ENCODE measurements at places on chromosomes 1 and 21.

DNA sequence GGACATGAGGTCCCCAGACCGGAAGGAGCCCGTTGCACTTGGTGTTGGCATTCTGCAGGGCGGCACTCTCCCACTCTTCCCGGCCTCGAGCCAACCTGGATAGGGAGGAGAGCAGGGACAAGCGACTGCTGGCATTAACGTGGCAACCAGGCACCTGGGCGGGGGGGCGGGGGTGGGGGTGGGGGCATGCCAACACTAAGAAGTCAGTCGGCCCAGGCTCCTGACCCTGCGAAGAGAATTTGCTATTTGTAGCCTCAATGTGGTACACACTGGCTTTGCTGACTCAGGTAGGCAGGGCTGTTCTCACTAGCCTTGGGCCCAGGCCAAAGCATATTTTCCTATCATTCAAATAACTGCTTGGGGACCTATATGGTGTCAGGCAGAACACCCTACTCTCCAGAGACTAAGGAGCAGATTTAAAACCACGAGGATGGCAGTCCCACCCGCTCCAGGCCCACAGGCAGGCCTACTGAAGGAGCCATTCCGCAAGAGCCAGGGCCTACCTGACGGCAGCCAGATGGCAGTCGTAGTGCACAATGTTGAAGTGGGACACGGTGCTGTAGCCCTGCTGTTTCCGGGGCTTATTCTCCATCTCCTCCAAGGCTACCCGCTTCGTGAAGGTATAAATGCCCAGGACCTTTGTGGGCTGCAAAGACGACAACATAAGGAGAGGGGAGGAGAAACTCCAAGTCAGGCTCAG lies 123.7 kb downstream of the UBR4 start:
- no peak for DNase-seq

- DNase-seq, result peak; percentile 22
Observed at GRCh38 chr1:228085287-228085951, 2.9 kb downstream of the ARF1 start.

GRCh38 chr1:38044221-38045215 lies 2.1 kb downstream of the POU3F1 start:
- DNase-seq, result no peak

GRCh38 chr1:106831511-106831910 lies 225.0 kb upstream of the PRMT6 start:
- DNase-seq, result no peak

GRCh38 chr21:27771938-27772483 lies 805.1 kb upstream of the ADAMTS5 start:
- DNase-seq, result no peak

- DNase-seq, result no peak
Observed at GRCh38 chr1:229109320-229109761, 161.6 kb upstream of the RAB4A start.

GRCh38 chr1:118104951-118105350 lies 80.1 kb downstream of the SPAG17 start:
- no peak for DNase-seq

DNA sequence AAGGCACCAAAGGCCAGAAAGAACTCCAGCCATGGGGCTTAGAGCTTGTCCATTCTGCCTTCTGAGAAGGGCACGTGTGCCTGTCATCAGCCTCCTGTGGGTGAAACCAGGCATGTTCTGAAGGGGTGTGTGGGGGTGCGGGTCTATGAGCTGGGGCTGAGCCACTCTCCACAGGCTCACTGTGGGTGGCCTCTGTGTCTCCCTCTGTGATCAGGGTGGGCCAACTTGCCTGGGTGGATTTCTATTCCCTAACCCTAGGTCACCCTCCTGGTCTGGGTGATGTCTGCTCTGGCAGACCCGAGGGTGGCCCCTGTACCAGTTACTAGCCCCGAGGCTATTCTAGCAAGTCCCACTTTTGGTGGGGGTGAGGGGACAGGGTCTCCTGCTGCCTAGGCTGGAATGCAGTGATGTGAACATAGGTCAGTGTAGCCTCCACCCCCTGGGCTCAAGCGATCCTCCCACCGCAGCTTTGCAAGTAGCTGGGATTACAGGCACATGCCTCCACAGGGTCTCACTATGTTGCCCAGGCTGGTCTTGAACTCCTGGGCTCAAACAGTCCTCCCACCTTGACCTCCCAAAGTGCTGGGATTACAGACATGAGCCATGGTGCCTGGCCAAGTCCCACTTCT lies 94.4 kb downstream of the TRIM11 start:
- no peak for DNase-seq

- DNase-seq, result peak; percentile 76
Observed at GRCh38 chr1:25549273-25550154, 6.1 kb downstream of the LDLRAP1 start.

DNA sequence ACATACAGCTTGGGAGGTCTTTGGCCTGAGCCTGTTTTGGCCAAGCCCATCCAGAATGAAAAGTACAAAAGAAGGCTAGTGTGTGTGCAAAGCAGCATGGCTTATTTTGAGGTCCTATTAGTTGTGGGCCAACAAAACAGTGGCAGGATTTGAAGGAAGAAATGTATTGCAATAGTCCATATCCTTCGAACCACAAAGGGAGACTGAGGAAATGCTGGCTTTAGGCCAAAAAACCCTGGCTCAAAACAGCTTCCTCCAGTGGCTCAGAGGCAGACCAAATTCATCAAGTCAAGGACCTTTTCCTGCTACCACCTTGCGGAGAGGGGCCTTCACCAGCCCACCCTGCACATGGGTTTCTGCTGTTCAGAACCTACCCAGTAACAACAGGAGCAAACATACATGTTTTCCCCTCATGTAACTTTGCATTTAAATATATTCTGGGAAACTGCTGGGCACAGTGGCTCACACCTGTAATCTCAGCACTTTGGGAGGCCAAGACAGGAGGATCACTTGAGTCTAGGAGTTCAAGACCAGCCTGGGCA lies 43.3 kb downstream of the VPS26C start:
- no peak for DNase-seq

DNA sequence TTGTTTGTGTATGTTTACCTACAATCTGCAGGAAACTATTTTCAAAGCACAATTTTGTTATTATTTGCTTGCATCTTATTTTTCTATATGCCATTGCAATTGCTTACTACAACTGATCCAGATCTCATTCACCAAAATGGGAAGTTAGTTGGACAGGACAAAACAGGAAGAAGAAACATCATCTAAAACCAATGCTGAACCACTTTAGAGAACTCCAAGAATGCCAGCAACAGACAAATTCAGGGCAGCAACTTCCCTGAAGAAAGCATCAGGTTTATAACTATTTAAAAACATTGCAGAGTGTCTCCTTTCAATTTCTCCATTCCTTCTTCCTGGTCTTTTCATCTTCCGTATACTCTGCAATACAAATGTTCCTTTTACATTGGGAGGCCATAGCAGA lies 82.4 kb upstream of the SMYD2 start:
- peak; percentile 2 for DNase-seq

DNA sequence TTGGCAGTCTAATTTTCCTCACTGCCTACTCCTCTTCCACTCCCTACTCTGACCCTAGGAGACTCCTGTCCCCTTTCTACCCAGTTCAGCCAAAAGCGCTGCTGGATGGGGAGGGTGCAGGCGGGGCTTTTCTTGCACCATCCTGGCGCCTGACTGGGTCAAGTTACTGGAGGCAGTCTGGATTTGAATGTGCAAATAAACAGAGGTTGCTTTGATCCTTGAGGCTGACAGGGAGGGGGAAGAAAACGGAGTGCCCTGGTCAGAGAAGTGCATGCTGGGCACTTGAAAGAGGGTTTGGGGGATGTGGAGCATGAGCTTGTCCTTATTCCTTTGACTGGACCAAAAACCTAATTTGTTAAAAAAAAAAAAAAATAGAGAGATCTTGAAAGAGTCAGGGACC lies 76.8 kb upstream of the SOX13 start:
- no peak for DNase-seq

- DNase-seq, result peak; percentile 40
Observed at GRCh38 chr1:223827193-223827663, 18.5 kb downstream of the TP53BP2 start.

DNA sequence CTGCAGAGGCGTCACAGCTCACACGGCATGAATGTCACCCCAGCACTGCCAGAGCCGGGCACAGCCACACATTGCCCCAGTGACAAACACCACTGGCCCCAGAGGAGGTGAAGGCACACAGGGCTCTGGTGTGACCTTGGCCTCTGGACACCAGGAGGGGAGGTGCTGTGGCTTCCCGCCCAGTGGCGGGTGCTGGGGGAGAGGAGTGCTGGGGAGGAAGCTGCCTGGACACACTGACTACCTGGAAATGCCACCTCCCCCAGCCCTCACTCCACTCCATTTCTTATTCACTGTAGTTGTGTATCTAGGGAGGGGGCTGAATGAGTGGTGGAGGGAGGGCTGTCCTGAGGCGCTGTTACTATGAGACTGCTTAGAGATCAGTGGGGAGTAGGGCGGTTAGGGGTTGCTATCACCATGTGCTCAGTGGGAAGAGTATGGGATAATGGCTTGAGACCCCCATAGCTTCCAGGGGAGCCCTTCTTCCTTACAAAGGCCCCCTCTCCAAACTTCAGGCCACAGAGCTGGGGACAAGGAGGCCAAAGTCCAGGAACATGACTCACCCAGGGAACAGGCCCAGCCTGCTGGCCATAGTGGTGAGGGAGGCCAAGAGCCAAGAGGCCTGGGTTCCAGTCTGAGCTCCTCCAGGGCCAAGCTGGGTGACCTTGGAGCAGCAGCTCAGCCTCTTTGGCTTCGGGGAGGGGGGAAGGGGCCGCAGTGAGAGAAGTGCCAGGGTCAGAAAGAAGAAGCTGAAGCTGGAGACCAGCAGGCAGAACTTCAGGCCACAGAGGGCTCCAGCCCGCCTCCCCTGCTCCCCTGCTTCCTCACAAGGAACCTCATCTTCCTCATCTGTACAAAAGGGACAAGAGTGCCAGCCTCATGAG lies 40.1 kb downstream of the AHDC1 start:
- no peak for DNase-seq

DNA sequence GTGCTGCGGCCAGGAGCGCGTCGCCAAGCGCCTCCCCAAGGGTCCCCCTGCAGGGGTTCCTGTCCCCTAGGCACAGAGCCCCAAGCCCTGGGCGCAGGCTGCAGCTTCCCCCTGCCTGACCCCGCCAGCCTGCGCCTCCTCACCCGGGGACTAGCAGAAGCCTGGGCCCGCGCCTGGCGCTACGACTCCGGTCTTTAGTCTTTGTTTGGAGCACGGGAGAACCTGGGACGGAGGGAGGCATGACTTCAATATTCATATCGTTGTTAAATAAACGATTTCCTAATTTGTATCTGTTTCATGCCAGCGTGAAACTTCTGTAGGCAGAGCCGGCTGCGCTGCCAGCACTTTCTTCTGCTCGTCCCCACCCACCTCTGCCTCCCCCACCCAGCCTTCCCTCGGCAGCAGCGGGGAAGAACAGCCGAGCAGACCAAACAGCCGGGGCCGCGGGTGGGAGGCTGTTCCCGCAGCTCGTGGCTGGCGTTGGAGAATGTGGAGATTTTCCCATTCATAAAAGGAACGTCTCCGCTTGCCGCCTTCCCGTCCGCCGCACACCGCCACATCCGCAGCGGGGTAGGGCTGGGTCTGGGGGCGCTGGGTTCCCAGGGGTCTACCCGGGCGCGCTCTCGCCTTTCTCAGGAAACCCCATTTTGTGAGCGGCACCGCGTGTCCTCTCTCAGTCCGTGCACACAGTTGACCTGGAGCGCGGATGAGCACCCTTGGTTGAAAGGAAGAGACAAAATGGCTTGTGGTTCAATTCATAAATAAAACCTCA lies 777 bp upstream of the TRIM67 start:
- no peak for DNase-seq

- DNase-seq, result no peak
Observed at GRCh38 chr21:34072145-34073031, 990 bp upstream of the MRPS6 start.

- no peak for DNase-seq
Observed at GRCh38 chr1:70674941-70675685, 264.0 kb downstream of the CTH start.

- DNase-seq, result no peak
Observed at GRCh38 chr1:109794319-109795132, 30.8 kb upstream of the EPS8L3 start.

DNA sequence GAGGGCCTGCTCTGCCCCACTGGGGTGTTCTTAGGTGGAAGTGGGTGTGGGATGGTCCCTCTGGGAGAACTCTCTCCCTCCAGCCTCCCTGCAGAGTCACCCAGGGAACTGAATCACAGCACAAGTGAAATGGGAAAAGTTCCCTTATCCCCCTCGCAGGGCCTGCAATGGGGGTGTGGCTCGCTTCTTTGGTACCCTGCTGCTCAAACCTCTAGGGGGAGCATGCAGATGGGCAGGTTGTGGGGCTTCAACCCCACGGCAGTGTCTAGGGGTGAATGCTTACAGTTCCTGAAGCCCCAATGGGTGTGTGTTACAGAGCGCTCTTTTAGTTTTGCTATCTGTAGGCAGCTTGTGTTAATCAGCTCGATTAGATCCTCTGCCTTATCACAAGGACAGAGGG lies 59.0 kb upstream of the TINAGL1 start:
- DNase-seq, result no peak

DNA sequence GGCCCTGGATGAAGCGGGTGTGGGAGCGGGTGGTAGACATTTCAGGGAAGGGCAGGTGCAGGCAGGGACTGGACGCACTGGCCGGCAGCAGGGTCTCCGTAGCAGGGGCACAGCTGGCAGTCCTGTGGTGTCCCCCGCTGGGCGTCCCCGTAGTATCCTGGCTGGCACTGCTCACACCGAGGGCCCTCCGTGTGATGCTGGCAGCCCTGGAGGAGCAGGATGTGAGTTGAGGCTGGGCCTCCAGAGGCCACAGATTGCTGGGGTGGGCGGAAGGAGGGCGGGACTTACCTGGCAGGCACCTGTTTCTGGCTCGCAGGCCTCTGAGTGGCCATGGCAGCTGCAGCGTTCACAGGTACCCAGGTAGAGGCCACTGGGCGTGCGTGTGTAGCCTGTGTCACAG lies 62.3 kb downstream of the LDLRAD2 start:
- no peak for DNase-seq

- no peak for DNase-seq
Observed at GRCh38 chr1:229079016-229079595, 191.8 kb upstream of the RAB4A start.

DNA sequence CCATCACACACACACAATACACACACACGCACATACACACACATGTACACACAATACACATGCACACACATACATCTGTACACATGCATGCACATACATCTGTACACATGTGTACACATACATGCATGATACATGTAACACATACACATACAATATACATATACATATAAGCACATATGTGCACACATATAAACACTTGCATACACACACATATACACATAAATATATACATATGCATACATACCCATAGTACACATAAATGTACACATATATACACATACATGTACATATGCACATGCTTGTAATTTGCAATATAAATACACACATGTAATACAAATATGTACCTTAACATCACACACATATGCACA lies 282.6 kb upstream of the VAMP3 start:
- no peak for DNase-seq

DNA sequence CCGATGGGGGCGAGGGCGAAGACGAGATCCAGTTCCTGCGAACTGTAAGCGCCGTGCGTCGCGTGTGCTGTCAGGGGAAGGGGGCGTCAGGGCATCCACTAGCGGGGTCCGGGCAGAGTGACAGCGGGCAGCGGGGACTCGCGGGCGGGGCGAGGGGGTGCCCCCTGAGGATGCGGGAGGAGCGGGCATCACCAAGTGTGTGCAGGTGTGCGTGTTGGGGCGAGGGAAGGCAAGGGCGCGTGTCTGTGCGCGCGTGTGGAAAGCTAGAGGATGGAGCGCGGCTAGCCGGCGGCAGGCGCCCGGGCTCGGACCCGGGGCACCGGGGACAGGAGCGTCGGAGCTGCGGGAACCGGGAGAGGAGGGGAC lies 525 bp downstream of the RYR2 start:
- no peak for DNase-seq

All from AML-193 (cell line).